OCI-M1 (cell line): ENCODE measurements at places on chromosomes 2 and 18.

- no peak for DNase-seq
These were observed 10.9 kb downstream of the TMEM87B start for GRCh38 chr2:112065966-112066365.

GRCh38 chr2:46119453-46119852 is 177.8 kb upstream of the EPAS1 start:
- DNase-seq = no peak

DNA sequence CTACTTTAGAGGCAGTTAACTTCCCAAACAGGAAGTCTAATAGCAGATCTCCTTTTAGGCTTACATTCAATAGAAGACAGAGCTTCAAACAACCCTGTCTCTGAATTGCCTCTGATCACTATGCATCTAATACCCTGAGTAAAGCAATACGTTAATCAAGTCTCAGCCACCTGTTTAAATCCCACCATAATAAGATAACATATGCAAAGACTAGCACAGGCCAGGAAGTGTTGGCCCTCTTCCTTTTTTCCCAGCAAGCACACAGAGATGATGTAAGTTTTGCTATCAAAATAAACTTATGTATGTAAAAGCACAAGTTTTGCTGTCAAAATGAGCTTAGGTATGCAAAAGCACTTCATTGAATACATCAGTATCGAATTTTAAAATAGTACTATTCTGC is 385.5 kb downstream of the RND3 start:
- peak; percentile 15 for DNase-seq

DNA sequence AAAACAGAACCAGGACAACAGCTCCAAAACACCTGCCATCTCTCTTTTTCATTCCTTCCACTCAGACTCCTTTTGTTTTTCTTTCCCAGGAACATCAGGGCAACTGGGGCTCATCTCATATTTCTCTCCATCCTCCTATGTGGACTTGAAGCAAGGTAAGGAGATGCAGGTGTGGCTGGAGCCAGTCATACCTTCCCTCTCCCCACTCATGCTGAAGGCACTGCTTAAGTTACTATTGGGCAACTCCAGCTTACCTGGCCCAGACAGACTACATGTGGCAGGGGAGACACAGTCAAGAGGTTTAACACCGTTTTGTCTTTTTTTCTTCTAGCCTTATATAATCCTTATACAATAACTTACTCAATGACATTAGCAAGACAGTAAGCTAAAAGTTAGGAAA is 38.4 kb downstream of the LAMA1 start:
- DNase-seq = no peak

GRCh38 chr2:157466764-157467163 is 22.9 kb upstream of the CYTIP start:
- peak; percentile 24 for DNase-seq

- DNase-seq = no peak
These were observed 77.9 kb downstream of the EML6 start for GRCh38 chr2:54801352-54801751.

DNA sequence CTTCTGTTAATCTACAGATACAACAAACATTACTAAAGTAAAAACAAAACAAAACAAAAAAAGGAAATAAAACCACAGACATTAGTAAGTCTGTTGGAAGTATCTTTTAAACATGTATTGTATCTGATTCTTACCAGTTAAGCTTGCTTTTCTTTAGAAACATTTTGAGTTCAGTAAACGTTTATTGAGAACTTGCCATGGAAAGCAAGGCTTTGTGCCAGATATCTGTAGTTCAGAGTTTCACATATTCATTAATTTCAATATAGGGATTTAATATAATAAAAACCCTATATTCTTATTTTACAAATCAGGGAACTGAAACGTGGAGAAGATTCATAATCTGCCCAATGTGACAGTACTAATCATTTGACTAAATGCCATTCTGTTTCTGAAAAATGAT is 1101.0 kb upstream of the GYPC start:
- no peak for DNase-seq

GRCh38 chr2:9556121-9556743 is 602 bp upstream of the ADAM17 start:
- DNase-seq = peak; percentile 66

DNA sequence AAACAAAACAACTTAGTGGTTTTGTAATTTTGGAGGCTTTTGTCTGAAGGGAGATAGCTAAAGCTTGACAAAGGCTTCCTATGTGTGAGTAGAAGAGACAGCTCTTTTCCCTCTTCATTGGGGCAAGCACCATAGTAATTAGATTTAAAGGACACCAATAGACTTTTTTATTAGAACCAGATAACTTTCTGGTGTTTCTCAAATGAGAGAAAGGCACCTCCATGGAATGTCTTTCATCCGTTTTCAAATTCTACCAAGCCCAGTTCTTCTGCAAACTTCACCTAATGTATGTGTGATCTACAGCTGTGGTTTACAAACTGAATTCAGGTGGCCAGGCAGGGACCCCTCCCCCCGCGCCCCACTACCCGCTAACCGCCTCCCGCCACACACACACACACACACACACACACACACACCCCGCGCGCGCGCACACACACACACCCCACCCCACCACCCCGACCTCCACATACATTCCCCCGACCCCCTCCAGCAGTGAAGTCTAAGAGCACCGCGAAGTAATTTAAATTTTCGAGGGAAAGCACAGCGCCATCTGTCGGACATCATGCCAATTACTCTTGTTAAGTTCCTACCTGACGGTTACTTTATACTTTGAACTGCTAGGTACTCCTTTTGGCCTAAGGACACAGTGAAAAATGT is 31.6 kb upstream of the PPP1R1C start:
- DNase-seq = peak; percentile 90

DNA sequence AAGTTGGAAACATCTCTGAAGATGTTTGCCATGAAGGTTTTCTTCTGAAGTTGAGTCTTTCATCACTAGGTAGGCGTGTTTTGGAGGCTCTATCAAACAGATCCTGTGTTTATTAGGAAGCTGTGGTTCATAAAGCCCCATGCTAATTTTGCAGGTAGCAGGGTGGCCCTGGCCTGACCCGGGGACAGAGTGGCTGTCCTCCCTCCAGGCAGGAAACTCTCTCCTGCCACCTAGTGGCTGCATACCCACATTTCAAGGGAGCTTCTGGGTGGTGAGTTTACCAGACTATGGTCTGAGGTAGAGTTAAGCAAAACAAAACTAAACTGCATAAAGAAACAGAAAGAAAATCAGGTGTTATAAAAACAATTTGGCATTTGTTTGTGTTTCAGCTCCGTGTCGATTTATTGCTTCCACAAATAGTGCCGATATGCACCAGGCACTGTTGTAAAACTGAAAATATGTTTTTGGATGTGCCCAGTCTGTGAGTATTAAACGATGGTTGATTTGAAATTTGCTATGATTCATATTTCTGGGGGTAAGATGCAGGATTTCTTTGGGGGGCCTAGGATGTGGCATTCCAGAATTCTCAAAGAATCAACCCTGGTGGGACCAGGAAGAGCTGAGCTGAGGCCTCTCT is 26.0 kb upstream of the IL37 start:
- DNase-seq = peak; percentile 89

DNA sequence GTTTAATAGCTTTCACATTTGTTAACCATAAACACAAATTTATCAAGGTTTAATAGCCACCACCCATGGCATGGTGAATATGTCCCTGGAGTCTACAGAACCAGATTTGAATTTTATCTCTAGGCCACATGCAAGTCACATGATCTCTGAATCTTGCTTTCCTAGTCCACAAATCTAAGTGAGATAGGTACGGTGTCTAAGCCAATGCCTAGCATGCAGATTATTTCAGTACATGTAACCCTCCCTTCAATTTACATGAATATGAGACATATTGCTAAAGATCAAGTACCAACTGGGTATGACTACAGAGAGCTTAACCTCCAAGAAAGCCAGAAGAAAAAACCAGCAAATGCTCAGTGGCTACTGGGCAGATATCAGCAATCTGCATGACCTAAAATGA is 10.0 kb downstream of the ZNF24 start:
- DNase-seq = peak; percentile 18

- no peak for DNase-seq
These were observed 158.9 kb upstream of the GLI2 start for GRCh38 chr2:120576509-120577474.

GRCh38 chr2:40168546-40168945 is 283.3 kb downstream of the SLC8A1 start:
- peak; percentile 71 for DNase-seq

- DNase-seq = peak; percentile 87
These were observed at the start of gene HS6ST1 for GRCh38 chr2:128318776-128319464. HS6ST1 (minus strand) TSS chr2:128318868; CDS start chr2:128318563, 305 bp downstream.

DNA sequence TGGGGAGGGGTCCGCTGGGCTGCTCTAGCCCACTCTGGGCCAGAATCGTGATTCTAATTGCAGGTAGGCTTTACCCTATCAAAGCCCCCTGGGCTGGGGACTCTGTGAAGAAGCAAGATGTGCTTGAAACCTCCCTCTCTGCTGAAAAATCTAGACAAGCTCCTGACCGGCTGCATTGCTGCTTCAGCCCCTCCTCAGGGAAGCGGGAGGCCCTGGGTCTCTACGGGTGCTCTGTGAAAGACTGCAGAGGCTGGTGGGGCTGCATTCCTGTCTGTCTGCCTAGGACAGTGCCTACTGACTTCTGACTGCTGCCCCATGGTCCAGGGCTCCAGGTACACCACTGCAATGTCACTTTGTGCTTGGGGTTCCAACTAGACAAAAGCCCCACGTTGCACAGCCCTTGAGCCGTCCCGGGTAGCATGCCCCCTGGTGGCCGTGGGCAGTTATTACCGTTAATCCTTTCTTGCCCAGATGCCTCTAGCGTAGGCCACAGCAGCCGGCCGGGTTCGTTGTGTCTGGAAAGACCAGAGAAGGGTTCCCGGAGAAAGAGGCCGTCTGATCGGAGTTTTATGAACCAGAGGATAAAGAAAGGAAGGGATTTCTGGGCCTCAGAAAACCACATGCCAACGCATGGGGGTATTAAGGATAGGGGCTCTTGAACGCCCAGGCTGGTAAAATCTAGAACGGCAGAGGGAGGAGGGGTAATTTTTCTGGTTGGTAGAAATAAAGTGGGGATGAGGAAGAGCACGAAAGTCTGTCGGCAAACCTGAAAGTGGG is 15.9 kb upstream of the C1QL2 start:
- peak; percentile 67 for DNase-seq

GRCh38 chr2:219446101-219446504 is 11.5 kb downstream of the SPEG start:
- no peak for DNase-seq
